ENCODE measurements at places on chromosomes 12 and 14.

DNA sequence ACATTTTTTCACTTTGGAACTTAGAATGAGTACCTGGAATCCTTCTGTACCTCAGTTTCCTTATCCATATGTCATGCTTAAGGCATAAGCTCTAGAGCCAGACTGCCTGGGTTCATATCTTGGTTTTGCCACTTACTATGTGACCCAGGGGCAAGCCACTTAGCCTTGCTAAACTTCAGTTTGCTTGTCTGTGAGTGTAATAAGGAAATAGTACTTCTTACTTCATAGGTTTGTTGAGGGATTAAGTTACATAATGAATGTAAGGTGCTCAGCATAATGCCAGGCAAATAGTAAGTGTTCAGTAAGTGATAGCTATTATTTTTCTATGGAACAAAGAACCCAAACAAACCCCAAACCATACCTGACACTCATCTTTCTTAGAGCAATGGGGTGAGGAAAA, 225.1 kb downstream of the BCAT1 start:
- no peak for DNase-seq

DNA sequence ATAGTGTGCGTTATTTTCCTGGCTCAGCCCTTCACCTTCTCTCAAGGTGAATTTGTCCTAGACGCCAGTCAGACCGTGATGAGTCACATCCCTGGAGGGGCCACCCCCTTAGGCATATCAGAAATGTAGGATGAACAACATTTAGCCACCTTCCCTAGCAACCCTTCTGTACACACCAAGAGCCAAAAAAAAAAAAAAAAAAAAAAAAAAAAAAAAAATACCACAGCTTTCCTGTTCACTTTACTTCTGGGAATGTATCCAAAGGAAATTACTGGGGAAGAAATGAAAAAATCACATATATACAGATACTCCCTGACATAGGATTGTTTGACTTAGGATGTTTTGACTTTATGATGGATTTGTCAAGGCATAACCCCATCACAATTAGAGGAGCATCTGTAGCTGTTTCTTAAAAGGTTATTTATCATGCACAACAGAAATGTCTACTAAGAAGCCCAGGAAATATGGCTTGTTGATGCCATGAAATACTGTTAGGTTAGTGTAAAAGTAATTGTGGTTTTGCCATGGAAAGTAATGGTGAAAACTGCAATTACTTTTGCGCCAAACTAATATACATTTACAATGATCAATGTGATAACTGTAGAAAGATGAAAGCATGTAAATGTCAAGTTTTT, 68.2 kb upstream of the BDKRB2 start:
- no peak for DNase-seq

DNA sequence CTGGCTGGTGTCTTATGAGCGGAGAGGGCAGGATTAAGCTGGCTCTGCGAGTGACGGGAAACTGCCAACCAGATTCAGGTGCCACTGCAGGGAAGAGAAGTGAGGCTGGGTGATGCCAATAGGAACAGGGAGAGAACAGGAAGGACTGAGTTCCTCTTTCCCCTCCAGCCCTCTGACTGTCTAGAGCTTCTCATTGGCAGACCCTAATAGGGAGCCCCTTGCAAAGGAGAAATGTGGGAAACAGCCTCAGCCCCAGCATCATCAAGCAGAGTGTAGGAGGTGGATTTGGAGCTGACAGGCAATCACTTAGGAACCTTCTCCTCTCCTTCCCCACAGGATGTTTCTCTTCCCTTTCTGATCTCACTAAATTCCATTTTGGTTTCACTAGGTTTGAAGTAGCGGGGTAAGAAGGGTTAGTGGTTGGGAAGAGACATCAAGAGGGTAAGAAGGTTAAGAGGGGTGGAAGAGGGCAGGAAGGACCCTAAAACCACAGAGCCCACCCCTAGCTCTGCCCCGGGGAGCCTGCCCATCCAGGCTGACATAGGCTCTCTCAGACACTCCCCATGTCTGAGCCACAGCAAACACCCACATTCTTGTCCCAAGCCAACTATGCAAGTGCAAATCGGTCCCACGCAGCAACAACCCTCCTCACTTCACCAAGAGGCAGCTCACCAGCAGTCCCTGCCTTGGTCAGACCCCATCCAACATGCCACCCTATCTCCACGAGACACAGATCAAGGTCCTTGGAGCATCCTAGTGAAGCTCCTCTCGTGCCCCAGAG, 111.1 kb downstream of the STAB2 start:
- no peak for DNase-seq

DNA sequence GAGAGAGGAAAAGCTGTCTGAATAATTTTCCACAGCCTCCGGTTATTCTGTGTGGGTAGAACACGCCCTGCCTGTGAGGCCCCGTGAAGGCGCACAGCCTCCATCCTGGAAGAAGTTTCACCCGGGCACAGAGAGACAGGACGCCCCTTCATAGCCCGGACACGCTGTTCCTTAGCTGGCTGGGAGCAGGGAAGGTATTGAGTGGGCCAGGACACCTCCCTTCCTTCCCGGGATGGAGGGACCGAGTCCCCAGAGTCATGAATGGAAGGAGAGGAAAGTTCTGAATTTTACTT, 135.5 kb downstream of the GCH1 start:
- DNase-seq: no peak

GRCh38 chr14:99670361-99671234, 13.5 kb upstream of the CYP46A1 start:
- no peak for DNase-seq

GRCh38 chr12:121065345-121065744, 26.3 kb upstream of the OASL start:
- no peak for DNase-seq

DNA sequence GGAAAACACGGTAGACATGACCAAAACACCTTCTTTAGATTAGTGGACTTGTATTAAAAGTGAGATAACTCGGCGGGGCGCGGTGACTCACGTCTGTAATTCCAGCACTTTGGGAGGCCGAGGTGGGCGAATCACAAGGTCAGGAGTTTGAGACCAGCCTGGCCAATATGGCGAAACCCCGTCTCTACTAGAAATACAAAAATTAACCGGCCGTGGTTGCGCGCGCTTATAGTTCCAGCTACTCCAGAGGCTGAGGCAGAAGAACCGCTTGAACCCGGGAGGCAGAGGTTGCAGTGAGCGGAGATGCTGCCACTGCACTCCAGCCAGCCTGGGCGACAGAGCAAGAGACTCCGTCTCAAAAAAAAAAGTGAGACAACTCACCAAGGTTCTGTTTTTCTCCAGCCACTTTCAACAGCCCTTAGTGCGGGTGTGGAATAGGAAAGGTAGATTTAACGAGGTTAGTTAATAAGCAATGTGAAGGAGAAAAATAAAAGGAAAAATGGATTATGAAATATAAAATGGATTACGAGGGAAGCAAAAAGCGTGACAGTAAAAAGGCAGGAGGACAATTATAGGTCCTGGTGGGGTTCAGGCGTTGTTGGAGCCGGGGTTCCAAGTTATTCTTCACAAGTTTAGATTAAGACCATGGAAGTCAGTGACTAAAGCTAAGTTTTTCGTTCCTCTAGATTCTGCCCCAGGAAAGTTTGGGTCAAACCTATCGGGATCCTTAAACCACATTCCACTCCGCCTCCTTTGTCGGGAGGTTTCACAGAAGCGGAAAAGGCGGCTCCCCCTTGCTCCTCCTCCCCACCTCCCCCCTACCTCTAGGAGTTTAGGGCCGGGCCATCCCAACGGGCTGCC, 534 bp downstream of the PPP2R3C start:
- no peak for DNase-seq

DNA sequence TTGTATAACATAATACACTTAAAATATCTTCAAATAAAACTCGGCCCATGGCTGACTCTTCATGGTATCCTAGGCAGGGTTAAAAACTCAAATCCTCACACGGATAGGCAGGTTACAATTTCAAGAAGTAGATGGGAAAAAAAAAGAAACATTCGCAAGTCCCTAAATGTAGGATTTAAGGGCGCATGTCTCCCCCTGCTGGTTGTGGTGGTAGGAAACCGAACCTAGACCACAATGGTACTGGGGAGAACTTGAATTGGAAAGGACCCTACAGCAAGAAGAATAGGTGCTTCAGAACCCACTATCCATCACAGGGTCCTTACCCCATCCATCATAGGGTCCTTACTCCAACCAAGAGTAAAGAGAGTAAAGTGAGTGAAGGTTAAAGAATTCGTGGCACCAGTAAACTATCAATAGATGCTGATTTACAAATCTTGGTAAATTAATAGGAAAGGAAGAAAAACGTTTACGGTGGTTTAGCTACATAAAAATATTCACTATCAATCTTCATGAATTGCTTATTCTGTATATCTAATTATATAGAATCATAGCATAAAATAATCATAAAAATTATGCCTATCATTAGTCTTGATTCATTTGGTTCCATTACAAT, 3.3 kb upstream of the CIPC start:
- DNase-seq: peak; percentile 69

DNA sequence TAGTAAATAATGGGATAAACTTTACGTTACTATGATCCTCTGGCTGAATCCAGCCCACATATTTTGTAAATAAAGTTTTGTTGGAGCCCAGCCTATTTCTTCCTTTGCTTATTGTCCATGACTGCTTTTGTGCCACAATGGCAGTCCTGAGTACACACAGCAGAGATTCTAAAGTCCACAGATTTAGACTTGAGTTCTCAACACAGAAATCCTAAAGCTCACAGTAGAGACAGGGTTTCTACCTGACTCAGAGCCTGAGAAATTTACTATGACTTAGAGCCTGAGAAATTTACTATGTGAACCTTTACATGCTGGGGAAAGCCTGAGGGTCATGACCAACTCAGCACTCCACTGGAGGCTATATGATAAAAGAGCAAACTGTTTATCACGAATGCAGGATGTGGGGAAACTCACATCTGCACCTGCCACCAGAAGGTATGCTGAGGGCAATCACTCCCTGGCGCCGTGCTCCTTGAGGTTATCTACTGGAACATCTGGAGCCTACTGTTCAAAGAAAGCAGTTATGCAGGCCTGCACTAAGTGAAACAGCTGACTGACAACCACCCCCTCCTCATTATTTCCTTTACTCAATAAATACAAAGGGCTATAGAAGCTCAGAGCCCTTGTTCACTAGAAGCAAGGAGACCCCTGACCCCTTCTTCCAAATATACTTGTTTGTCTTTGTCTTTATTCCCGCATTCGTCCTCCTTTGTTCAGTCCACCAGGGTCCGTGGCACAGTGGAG, 52.6 kb upstream of the BICD1 start:
- no peak for DNase-seq

DNA sequence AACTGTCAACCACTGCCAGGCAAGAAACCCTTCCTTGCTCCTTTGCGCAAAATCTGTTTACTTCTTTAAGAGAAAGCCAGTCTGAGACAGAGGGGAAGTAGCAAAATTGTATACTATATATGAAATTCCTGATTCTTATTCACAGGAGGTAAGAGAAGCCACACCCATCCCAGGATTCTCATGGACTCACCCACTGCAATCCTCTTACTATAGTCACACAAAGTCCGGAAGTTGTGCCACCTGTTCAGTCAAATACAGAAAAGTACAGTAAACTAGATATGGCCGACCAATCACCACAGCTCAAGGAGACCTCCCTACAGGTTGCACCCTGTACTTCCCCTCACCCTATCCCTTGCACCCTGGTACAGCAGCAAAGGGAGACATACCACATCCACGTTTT, 2.9 kb downstream of the PRMT5 start:
- DNase-seq: no peak

DNA sequence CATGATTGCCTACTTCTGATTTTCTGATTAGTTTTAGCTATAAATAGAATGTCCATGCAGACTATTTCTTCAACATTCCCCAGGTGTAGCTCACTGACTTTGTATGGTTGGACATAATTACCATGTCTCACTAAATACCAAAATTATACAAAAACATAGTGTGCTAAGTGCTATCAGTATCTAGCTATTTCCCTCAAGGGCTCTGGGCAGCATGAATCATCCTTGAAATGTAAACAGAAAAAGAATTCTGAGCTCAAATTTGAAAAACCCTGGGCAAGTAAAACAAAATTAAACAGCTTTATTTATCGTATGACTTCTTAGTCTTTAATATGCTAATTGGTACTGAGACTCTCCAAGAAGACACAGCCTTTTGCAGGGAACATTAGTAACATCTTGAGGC, 82.9 kb downstream of the SPATA7 start:
- no peak for DNase-seq

GRCh38 chr14:61498811-61499210, 177.4 kb downstream of the PRKCH start:
- peak; percentile 41 for DNase-seq

DNA sequence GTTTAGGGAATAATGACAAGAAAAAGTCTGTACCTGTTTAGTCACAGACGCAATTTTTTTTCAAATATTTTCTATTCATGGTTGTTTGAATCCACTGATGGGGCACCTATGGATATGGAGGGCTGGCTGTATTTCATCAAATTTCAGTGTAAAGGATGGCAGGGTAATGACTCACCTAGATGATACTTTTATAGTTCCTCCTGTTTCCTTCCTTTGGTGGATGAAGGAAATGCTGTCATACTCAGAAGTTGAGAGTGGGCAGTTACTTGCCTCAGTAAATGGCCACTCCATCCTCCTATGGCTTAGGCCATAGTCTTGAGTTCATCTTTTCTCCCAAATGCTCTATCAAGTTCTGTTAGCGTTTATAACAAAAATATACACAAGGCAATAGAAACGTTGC, 18.9 kb upstream of the C12orf71 start:
- no peak for DNase-seq

GRCh38 chr12:87344699-87345098, 684.5 kb downstream of the C12orf50 start:
- DNase-seq: no peak

DNA sequence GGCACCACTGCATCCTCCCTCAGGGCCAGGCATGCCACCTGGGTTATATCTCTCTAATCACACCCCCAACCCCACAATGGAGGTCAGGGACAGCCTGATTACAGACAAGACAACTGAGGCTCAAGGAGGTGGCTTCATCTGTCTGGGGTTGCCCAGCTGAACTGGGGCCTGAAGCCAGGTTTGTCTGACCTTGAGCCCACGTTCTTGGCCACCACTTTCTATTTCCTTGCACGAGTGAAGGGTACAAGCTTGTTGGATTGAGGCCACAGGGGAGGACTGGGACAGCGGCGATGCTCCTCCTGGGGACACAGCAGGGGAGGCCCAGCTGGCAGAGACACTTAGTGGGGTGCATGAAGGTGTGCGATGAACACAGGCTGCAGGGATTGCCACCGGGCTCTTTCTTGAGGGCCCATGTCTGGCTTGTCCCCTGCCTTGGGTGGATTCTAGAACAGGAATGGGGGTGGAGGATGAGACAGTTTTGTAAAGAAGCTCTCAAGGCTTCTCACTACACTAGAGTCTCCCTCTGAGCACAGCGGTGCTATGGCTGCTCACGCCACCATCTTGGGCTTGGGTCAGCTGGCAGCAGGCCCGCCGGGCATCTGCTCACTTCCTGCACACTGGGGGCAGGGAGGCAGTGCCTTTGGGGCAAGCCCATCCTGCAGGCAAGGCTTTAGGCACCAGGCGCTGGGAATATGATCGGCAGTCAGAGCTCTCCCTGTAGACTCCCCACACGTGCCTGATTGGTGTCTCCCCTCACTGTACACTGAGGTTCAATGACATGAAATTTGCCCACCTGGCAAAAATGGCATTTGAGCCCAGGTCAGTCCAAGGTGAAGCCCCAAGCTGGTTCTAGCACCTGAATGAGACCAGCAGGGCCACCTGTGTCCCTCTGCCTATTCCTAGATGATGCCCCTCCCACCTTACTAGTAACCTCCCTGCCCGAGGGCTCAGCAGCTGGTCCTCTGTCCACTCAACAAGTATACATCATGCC, 16.0 kb downstream of the RITA1 start:
- DNase-seq: no peak

- no peak for DNase-seq
Measured at GRCh38 chr12:30529489-30530269, 166.0 kb downstream of the IPO8 start.
